Endothelial cell of umbilical vein (primary cell): ENCODE measurements at places on chromosomes 4 and X. TPM values are rescaled to one million over a fixed set of nuclear protein-coding genes. Genes with fewer than 3 reads are reported as not detected.

- DNase-seq: no peak
Measured at GRCh38 chr4:87103086-87103485, 117.3 kb downstream of the KLHL8 start.

DNA sequence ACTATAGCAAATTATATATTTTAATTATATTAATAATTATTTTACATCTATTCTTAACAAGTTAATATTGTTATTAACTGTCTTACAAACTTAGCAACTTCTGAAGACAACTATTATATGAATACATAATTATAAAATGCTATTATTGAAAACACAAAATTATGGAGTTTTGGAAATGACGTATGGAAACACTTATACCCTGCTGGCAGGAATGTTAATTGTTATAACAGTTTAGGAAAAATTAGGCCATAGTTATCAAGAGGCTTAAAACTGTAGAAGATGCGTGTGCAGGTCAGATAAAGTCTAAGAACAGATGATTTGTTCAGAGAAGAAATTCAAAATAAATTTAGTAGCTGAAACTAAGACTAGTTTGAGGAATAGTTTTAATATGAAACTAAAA is 211.7 kb downstream of the FAT4 start:
- no peak for DNase-seq

DNA sequence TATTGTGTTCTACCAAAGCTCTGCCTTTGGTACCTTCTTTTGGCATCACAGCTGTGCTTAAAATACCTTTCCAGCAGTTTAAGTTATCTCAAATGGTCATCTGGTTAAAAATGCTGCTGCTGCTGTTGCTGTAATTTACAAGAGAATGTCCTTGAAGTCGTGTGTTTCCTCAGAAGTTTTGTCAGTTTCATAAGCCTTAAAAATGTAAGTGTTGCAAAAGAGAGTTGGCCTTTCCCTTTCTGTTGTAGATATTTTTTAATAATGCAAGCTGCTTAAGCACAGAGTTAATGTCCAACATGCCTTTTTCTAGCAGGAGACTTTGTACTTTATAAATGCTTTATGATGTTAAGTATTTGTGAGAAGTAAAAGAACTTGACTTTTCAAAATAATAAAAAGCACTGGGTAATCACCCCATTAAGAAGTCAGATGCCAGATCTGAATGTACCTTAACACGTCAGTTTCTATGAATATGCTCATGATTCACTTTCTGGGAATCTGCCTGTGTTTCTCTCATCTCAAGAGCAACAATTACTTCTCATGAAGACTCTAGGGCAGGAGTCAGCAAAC is 35.3 kb upstream of the TENM3 start:
- no peak for DNase-seq

HS3ST1 gene
- total RNA-seq: 0.92 and 1.3 TPM in 2 replicates

CLNK gene
- total RNA-seq: not detected in 2 replicates

MND1 gene
- 7.7 and 8.2 TPM in 2 replicates for total RNA-seq
